ENCODE measurements at places on chromosomes 7 and 10. TPM values are rescaled to one million over a fixed set of nuclear protein-coding genes. Genes with fewer than 3 reads are reported as not detected.

DNA sequence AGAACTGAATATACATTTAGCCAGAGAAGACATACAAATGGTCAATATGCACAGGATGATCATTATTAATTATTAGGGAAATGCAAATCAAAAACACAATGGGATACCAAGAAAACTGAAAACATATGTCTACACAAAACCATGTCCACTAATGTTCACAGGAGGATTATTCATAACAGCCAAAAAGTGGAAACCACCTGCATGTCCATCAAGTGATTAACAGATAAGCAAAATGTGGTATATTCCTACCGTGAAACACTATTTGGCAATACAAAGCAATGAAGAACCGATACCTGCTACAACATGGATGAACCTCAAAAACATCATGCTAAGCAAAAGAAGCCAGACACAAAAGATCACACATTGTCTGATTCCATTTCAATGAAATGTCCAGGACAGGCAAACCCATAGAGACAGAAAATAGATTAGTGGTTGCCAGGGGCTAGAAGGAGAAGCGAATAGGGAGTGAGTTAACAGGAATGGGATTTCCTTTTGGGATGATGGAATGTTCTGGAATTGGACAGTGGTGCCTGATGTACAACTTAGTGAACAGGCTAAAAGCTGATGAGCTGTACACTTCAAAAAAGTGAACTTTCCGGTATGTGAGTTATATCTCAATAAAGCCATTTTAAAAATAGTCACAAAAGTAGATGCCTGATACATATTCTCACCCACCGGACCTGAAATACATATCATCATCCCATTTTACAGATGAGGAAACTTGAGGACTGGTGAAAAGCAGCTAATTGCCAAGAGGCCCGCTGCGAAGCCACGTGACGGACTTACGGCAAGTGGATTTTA is 33.6 kb downstream of the HIPK2 start:
- DNase-seq, result no peak

The MSMB gene
- total RNA-seq, result 1.7 TPM

- no peak for DNase-seq
These were observed 141.4 kb upstream of the HABP2 start for GRCh38 chr10:113411456-113411855.

GRCh38 chr7:77651575-77652162 is 44.6 kb upstream of the RSBN1L start:
- DNase-seq, result no peak

The MOGAT3 gene
- 1.0 TPM for total RNA-seq

DNA sequence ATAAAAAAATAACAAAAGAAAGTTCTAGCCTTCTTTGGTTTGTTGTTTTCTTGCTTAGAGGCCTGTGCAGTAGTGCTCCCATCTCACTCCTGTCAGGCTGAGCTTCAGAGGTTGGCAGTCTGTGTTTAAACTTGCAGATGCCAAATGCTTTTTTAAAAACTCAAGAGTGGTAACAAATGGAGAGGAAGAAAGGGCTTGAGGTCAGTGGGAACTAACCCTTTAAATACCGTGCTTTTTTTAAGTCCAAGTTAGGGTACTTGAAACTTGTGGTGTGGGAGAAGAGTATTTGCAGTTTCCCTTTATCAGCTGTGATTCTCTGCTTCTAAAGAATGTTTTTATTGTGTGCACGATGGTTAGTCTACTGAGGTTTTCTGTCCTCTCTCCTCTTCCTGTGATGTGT is 29.4 kb downstream of the ZRANB1 start:
- DNase-seq, result no peak

The HBP1 gene
- 40.0 TPM for total RNA-seq

The HOXA4 gene
- not detected for total RNA-seq

- no peak for DNase-seq
These were observed 8.6 kb upstream of the GIMAP5 start for GRCh38 chr7:150728609-150729008.

GRCh38 chr7:137839903-137840779 is 6.6 kb downstream of the DGKI start:
- peak; percentile 54 for DNase-seq

The CYP17A1 gene
- total RNA-seq, result not detected

DNA sequence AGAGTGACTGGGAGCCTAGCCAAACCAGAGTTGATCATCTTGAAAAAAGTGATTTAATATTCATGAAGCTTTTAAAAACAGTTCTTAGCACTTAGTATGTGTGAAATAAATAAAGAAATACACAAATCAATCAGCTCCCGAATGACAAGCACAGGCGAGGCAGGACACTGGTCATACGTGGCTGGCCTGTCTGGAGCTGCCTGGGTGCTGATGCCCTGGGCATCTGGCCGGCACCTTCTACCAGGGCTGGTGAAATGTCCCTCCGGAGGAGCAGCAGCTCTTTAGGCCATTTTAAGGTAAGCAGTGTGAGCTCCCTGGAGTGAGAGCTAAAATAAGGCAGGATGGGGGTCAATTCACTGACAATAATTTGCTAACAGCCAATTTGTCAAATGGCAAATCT is 23.7 kb downstream of the IL15RA start:
- DNase-seq, result no peak

DNA sequence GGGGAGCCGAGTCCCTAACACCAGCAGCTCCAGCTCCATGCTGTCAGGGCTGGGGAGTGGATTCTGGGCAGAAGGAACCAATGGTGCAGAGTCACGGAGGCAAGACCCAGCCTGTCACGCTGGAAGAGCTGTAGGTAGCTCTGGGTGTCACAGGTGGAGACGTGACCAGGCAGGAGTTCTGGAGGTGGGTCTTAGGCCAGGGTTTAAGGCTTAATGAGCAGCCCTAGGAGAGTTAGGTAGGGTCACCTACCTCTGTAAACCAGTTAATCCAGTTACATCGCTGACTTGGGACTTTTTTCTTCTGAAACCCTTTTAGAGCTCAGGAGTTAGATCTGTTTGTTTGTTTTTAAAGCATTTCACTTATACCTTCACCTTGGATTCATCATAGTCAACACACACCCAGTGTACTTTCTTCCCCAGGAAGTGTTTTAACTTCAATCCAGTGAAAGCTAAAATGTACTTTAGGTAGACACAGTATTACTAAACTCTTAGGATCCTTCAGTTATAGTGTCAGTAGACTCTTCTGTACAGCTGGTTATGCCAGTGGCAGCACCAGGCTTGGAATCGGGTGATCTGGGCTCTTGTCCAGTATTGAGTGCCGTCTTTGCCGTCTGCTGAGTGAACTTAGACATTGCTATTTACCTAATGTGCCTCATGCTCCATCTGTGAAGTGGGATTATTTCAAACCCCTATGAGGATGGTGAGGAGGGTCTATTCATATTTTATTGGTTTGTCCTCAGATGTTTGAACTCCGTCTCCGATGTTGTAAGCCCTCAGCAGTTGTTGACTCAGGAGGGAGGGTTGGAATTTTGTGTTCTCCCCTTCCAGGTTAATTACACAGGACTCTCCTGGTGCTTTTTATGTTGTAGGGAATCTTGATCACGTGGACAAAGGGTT is 31.0 kb downstream of the TACR2 start:
- DNase-seq, result no peak

DNA sequence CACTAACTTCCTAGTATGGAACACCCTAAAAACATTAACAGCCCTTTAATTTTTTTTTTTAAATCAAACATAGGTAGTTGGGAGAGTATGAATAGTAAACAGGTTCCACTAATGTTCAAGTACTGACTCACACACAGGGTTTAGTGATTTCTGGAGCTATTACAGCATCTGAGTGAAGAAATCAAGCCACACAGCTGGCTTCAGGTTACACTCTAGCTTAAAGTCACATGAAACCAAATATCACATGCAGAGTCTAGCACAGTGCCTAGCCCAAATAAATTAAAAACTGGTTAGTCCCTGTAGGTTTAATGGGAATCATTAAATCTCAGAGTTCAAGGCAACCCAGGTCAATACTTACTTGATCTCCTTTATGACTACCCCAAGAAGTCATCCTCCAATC is 11.6 kb downstream of the PANK1 start:
- DNase-seq, result no peak

The PDZD7 gene
- 0.79 TPM for total RNA-seq

DNA sequence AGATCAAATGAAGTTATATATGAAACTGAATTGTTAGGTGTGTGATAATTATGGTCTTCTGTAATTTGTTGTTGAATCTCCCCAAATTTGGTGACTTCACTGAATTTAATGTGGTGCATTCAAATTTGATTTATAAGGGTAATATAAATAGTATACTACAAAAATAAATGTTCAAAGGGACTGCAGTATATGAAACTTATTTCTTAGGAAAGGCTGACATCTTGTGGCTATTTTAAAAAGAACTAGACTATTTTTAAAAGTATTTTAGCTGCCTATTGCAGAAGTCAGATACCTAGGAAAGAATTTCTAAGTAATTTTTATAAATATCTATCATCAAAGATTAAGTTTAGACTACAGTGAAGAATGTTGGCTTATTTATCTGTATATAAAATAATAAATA is 36.6 kb downstream of the ATRNL1 start:
- DNase-seq, result no peak

- no peak for DNase-seq
These were observed 126.2 kb downstream of the SEC23IP start for GRCh38 chr10:120018695-120019094.

DNA sequence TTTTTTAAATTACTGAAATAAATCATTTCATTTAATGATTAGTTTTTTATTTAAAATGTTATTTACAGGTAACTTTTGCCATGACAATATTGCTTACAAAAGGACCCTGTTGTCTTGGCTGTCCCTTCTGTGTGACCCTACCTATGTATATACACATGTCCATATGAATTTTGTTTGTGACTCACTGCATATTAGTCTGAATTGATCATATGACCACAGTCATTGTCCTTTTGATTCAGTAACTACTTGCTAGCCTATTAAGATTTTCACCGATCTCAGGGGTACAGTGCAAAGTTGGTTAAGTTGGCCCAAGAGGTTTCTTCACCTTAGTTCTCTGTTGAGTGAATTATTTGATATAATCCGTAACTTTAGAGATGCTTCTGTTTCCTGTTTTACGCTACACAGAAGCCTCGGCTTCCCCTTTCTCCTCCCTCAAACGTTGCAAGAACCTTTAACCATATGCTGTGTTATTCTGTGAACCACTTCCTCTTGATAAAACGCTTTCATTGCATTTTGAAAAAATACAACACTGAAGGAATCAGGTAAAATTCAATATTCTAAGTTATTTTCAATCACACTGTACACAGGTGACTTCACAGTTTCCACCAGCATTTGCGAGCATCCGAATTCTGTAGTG is 43.9 kb downstream of the APBB1IP start:
- DNase-seq, result no peak

DNA sequence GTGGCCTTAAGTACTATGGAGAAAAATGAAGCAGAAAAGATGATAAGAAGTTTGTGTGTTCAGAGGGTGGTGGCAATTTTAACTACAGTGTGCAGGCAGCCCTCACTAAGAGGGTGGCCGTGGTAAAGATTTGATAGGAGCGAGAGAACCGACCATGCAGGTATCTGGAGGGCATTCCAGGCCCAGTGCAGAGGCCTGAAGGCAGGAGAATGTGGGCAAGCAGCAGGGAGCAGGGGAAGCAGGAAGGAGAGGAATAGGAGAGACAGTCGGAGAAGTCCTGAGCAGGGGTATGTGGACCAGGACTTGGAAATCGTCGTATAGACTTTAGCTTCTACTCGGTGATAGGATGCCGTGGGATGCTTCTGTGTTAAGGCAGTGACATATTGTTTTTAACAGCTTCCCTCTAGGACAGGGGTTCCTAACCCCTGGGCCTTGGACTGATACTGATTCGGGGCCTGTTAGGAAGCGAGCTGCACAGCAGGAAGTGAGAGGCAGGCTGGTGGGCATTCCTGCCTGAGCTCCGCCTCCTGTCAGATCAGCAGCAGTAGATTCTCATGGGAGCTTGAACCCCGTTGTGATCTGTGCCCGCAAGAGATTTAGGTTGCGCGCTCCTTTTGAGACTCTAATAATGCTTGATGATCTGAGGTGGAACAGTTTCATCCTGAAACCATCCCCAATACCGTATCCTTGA is 227.2 kb downstream of the CCDC3 start:
- DNase-seq, result peak; percentile 84

DNA sequence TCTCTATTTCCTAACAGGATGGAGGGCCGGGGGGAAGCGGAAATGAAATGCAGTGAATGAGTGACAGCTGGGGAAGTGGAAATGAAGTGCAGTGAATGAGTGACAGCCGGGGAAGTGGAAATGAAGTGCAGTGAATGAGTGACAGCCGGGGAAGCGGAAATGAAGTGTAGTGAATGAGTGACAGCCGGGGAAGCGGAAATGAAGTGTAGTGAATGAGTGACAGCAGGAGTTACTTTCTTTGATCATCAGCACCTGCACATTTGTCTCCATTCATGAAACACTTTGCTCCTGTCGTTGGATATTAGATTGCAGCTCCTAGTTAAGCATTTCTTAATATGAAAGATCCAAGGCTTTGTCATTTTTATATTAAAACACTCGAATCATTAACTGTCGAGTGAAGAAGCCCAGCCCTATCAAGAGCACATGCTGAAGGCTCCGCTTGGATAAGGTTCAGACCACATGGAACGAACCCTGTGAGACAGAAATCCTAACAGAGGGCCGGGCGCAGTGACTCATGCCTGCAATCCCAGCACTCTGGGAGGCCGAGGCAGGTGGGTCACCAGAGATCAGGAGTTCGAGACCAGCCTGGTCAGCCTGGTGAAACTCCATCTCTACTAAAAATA is 406.0 kb upstream of the ADARB2 start:
- DNase-seq, result no peak

The HDAC9 gene
- 2.0 TPM for total RNA-seq

- DNase-seq, result peak; percentile 74
These were observed 722.4 kb upstream of the POT1 start for GRCh38 chr7:125651823-125652528.

The CLDN4 gene
- 9.7 TPM for total RNA-seq

- no peak for DNase-seq
These were observed 46.4 kb downstream of the ABCB5 start for GRCh38 chr7:20661884-20662283.

The PIP gene
- total RNA-seq, result not detected

- no peak for DNase-seq
These were observed 5.3 kb downstream of the TECTB start for GRCh38 chr10:112288486-112288885.

The ODAD2 gene
- 11.2 TPM for total RNA-seq
